Forelimb muscle (tissue), 1 donor: ENCODE measurements at places on chromosomes 7 and 10. TPM values are rescaled to one million over a fixed set of nuclear protein-coding genes. Genes with fewer than 3 reads are reported as not detected.

TMEM184A gene
- 0.78 TPM for polyA plus RNA-seq

LIPK gene
- polyA plus RNA-seq: not detected

TBX20 gene
- polyA plus RNA-seq: not detected

LDB3 gene
- polyA plus RNA-seq: 992 TPM

OPN4 gene
- polyA plus RNA-seq: 1.9 TPM

FAM25A gene
- polyA plus RNA-seq: not detected

C7orf33 gene
- polyA plus RNA-seq: 1.1 TPM

MGMT gene
- 13.9 TPM for polyA plus RNA-seq

AKR1C4 gene
- polyA plus RNA-seq: not detected

NUTM2E gene
- polyA plus RNA-seq: 0.59 TPM

ZP3 gene
- 12.1 TPM for polyA plus RNA-seq

GRID1 gene
- 3.8 TPM for polyA plus RNA-seq

SEMA3E gene
- polyA plus RNA-seq: 1.6 TPM

FGL2 gene
- polyA plus RNA-seq: 27.9 TPM

GPER1 gene
- 14.4 TPM for polyA plus RNA-seq

PTN gene
- 44.9 TPM for polyA plus RNA-seq

DDC gene
- not detected for polyA plus RNA-seq

ZNF485 gene
- 2.7 TPM for polyA plus RNA-seq

DRGX gene
- not detected for polyA plus RNA-seq

PPIF gene
- polyA plus RNA-seq: 19.9 TPM

TMEM106B gene
- 33.5 TPM for polyA plus RNA-seq

MTERF1 gene
- 10.0 TPM for polyA plus RNA-seq

ABCC2 gene
- polyA plus RNA-seq: 1.0 TPM

ANKRD22 gene
- polyA plus RNA-seq: 0.11 TPM

SLC29A3 gene
- polyA plus RNA-seq: 3.7 TPM

MKI67 gene
- 22.0 TPM for polyA plus RNA-seq

SPDYE1 gene
- polyA plus RNA-seq: 1.6 TPM

SHTN1 gene
- 4.9 TPM for polyA plus RNA-seq

HOGA1 gene
- 0.90 TPM for polyA plus RNA-seq

PRXL2A gene
- polyA plus RNA-seq: 88.8 TPM

TSPAN12 gene
- 67.6 TPM for polyA plus RNA-seq

TEX36 gene
- not detected for polyA plus RNA-seq

EPDR1 gene
- 109 TPM for polyA plus RNA-seq

NPY4R2 gene
- not detected for polyA plus RNA-seq

IFIT1 gene
- polyA plus RNA-seq: 40.3 TPM

SLC4A2 gene
- 55.9 TPM for polyA plus RNA-seq

SPAM1 gene
- not detected for polyA plus RNA-seq

CCDC3 gene
- polyA plus RNA-seq: 14.6 TPM

SNX10 gene
- polyA plus RNA-seq: 2.2 TPM

TMEM236 gene
- polyA plus RNA-seq: 0.46 TPM

ATOH7 gene
- polyA plus RNA-seq: 0.15 TPM

EFCAB10 gene
- polyA plus RNA-seq: 1.4 TPM

PDGFA gene
- 31.9 TPM for polyA plus RNA-seq

BAG3 gene
- 42.6 TPM for polyA plus RNA-seq

PON1 gene
- 0.47 TPM for polyA plus RNA-seq

IL2RA gene
- not detected for polyA plus RNA-seq

SVOPL gene
- not detected for polyA plus RNA-seq

VCL gene
- polyA plus RNA-seq: 138 TPM

C10orf143 gene
- 2.7 TPM for polyA plus RNA-seq

UBE3C gene
- polyA plus RNA-seq: 34.3 TPM

ORC5 gene
- 14.9 TPM for polyA plus RNA-seq

PLEKHS1 gene
- 0.05 TPM for polyA plus RNA-seq

GIMAP6 gene
- polyA plus RNA-seq: 14.0 TPM

OR2A5 gene
- polyA plus RNA-seq: not detected

ANTXRL gene
- 0.23 TPM for polyA plus RNA-seq

STK31 gene
- 1.1 TPM for polyA plus RNA-seq

RBP4 gene
- polyA plus RNA-seq: 1.9 TPM

UBTD1 gene
- polyA plus RNA-seq: 13.8 TPM
